ENCODE measurements at places on chromosomes 7 and 10.

GRCh38 chr10:46556515-46557318, at the start of gene GPRIN2:
GPRIN2 (minus strand) TSS chr10:46556658; CDS start chr10:46550736, 5,922 bp downstream.
- peak; percentile 4 for DNase-seq
- H3K4me1 ChIP-seq = peaks cover 7% of the 10 kb centered on the region
- no peaks in the 10 kb centered on the region for H3K36me3 ChIP-seq

DNA sequence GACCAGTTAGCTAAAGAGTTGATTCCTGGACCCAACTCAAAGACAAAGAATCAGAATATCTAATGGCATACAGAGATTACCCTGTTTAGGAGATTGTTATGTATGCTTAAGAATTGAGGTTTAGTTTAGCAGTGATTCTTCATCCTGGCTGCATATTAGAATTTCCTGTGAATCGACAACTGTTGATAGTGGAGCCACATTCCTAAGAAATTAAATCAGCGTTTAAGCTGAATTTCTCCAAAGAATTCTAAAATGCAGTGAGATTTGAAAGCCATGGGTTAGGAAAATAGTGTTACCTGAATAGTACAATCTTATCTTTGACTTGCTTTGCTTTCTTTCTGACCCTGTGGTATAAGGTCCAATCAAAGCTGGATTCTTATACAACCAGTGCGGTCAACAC, 16.4 kb upstream of the FERD3L start:
- no peaks in the 10 kb centered on the region for H3K36me3 ChIP-seq
- no peaks in the 10 kb centered on the region for H3K27me3 ChIP-seq
- H3K27ac ChIP-seq = no peak overlapping the region
- no peak for DNase-seq

DNA sequence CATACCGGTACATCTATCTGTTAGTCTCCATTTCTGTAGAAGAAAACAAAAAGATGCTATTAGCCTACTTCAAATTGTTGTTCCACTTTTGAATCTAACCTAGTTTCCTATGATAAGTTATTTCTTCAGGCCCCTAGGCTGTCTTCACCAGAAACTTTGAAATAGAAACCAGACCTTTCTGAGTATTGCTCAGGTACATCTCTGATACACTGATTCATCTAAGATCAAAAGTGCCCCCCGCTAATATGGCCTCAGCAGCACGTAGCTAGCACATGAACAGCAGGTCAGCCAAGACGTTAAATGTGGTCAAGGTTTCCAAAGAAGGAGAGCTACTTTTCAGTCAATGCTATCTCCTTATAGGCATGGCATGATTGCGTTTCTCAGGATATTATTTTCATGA, 23.6 kb downstream of the CTAGE6 start:
- no peak overlapping the region for H3K27ac ChIP-seq
- no peak for DNase-seq
- H3K4me1 ChIP-seq = no peaks in the 10 kb centered on the region
- no peaks in the 10 kb centered on the region for H3K27me3 ChIP-seq
- H3K36me3 ChIP-seq = no peaks in the 10 kb centered on the region
- H3K4me3 ChIP-seq = no peak overlapping the region

DNA sequence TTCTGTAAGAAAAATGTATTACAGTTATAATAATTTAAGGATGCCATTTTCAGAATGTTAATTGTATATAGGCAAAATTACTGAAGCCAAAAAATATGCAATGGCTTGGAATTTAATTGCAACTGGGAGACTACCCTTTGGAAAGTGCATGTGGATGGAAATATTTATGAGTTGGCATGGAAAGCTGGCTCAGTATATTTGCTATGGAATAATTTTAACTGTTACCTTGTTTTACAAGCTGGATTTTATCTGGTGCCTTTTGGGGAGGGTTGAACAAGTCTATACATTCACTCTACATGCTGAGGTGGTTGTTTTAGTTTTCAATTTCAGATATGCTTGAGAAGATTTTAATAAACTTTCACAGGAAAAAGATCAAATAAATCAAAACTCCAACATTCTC, 80.9 kb upstream of the ABCB5 start:
- H3K27me3 ChIP-seq = no peaks in the 10 kb centered on the region
- DNase-seq = no peak
- no peak overlapping the region for H3K4me3 ChIP-seq

DNA sequence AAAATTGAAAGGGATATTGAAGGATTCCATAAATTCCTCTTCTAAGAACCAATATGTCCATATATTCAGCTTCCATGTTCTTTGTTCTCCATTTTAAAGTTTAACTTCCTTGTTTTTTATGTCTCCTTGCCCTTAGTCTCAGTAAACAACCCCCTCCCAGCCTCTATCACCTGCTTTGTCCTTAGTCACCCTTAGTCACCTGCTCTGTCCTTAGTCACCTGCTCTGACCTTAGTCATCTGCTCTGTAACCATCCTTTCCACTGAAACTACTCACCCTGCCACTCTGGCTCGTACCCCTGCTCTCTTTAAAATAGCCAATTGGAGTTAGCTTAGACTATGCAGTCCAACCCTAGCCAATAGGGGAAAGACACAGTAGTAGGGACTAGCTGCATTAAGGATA, 136.2 kb upstream of the TMEM106B start:
- no peak overlapping the region for H3K4me3 ChIP-seq
- DNase-seq = no peak
- H3K27me3 ChIP-seq = no peaks in the 10 kb centered on the region
- H3K4me1 ChIP-seq = no peaks in the 10 kb centered on the region

DNA sequence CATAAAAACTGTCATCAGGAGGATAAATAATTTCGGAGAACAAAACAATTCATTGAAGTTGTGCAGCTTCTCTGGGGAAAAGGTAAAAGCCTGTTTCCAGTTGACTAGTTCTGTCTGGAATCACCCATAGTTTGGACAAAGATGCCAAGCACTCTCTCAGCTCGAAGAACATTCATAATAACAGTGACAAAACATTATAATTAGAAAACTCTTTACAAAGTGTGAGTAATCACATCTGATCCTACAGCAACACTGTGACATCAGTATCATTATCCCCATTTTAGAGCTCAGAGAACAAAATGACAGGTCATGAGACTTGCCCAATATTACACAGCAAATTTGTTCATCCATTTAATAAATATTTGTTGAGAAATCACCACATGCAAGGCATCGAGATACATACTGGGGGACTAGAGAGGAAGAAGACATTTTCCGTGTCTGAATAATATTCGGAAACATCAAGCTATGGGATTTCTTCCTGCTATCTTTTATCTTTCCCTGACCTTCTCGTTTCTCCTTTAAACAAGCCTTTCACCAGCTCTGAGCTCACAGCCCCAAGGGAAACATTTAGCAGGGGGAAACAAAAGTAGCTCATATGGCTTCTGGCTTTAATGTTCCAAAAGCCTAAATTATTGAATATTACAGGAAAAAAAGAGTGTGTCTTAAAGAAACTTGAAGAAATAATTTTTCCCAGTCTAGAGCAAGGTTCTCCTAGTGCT, 123.3 kb upstream of the GHITM start:
- H3K27ac ChIP-seq = no peak overlapping the region
- H3K36me3 ChIP-seq = no peaks in the 10 kb centered on the region
- H3K27me3 ChIP-seq = no peaks in the 10 kb centered on the region
- H3K4me3 ChIP-seq = no peak overlapping the region
- H3K4me1 ChIP-seq = no peaks in the 10 kb centered on the region
- no peak for DNase-seq

DNA sequence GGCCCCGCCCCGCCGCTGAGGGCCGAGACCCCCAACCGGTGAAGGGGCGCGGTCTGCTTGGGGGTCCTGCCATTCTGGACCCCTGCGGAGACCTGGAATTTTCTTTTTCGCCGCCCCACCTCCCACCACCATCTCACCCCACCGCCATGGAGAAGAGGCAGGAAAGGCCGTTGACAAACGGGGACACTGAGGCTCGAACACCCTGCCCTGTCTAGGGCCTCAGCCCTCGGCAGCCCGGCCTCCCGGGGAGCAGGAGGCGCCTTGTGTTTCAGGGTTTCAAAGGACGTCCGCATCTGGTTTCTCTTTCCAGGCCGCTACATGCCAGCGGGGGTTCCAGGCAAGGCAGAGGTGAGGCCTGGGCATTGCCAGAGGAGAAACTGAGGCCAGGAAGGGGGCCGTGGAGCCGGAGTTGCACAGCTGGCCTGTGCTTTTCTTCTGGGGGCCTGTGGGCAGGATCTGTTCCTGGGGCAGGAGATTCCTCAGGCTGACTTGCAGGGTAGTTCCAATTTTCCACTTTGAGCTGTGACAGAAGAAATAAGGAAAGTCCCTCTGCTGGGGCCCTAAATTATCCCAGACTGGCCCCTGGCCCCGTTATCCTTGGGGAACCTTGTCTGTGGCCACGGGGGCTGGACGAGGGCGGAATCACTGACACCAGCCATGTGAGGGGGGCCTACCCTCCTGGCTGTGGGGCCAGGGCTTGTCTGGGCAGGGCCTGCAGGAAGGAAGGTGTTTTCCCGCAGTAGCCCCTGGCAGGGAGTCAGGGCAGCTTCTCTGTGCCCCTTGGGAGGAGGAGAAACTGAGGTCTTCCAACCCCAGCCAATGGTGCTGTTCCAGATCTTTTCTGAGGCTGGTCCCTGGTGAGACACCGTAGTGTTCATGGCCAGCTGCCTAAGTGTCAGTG, 900 bp upstream of the MICALL2 start:
- peak overlapping the region; percentile 99 for H3K4me3 ChIP-seq
- peaks cover 72% of the 10 kb centered on the region for H3K4me1 ChIP-seq
- H3K36me3 ChIP-seq = no peaks in the 10 kb centered on the region
- peak overlapping the region; percentile 98 for H3K27ac ChIP-seq

DNA sequence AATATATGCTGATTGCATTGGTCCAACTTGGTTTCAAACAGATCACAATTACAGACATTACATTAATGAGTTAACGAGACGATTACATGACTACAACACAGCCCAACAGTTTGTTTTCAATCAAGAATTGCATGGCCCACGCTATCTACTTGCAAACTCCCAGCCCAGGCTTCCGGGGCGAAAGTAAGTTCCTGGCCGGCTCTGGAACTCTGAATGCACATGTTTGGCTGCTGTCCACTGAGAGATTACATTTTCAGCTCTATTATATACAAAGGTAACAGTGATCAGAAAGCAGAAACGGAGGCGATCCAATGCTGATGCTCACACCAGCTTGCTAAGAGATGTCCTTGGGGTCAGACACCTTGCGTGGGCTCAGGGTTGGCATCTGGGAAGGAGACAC, 206.3 kb downstream of the FANK1 start:
- no peaks in the 10 kb centered on the region for H3K4me1 ChIP-seq
- no peak overlapping the region for H3K4me3 ChIP-seq

DNA sequence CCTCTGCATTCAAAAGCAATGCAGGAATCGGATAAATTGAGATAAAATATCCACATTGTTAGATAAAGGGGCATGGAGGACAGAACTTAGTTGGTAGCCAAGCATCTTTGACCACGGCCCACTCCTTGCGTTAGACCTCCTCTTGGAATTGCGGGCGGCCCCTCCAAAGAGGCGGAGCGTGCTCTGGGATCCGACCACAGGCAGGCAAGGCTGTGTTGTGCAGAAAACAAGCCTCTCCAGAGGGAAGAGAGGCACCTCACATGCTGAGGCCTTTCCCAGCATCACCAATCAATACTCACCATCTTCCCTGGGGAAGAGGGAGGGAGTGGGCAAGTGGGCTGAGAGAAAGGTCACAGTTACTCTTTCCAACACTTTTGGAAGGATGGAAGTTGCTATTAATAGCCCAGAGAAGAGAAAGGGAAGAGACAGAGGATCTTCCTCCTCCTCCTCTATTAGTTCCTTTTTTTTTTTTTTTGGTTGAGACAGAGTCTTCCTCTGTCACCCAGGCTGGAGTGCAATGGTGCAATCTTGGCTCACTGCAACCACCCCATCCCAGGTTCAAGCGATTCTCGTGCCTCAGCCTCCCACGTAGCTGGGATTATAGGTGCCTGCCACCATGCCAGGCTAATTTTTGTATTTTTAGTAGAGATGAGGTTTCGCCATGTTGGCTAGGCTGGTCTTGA, 49.7 kb upstream of the NRF1 start:
- H3K27me3 ChIP-seq = no peaks in the 10 kb centered on the region
- H3K4me1 ChIP-seq = no peaks in the 10 kb centered on the region
- no peak overlapping the region for H3K27ac ChIP-seq
- H3K4me3 ChIP-seq = no peak overlapping the region
- DNase-seq = no peak

GRCh38 chr10:19421674-19422073, 373.1 kb downstream of the MALRD1 start:
- DNase-seq = no peak

DNA sequence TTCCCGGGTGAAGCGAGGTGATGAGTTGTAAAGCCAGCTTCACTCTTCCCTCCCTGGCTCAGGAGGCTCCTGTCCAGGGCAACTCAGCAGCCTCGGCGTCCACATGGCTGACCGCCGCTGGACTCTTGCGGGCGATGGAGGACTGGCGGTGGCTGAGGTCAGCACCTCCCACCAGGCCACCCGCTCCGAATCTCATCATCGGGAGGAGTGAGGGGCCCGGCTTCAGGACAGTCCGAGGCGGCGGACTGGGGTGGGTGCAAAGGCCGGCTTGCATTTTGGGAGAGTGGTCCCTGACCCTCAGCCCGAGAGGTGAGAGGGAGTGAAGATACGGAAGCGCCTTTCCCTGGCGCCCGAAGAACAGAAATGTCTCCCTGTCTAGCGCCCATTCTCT, 759 bp downstream of the DNAJB12 start:
- H3K27me3 ChIP-seq = no peaks in the 10 kb centered on the region
- H3K27ac ChIP-seq = peak overlapping the region; percentile 98
- peak overlapping the region; percentile 86 for H3K4me3 ChIP-seq
- DNase-seq = no peak
- H3K4me1 ChIP-seq = peaks cover 10% of the 10 kb centered on the region
- H3K36me3 ChIP-seq = peaks cover 5% of the 10 kb centered on the region

GRCh38 chr10:131430716-131431412, 119.3 kb upstream of the TCERG1L start:
- H3K27ac ChIP-seq = no peak overlapping the region
- no peak for DNase-seq
- no peaks in the 10 kb centered on the region for H3K36me3 ChIP-seq

DNA sequence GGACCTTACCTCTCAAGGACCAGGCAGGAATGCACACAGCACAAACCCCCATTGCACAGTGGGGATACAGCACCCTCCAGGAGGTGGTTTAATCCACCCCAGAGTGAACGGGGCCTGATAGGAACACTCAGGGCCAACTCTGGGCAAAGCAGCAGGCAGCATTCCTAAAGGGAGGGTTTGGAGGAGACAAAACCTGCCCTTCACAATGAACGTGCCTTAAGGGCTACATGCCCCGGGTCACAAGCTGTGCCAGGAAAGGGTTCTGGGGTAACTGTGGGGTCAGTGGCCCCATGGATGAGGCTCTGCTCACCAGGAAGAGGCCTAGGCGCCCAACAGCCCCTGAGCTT, 1.1 kb downstream of the GPRIN2 start:
- peaks cover 17% of the 10 kb centered on the region for H3K4me1 ChIP-seq
- DNase-seq = no peak
- H3K4me3 ChIP-seq = no peak overlapping the region
- H3K27ac ChIP-seq = no peak overlapping the region
- H3K36me3 ChIP-seq = no peaks in the 10 kb centered on the region

- no peaks in the 10 kb centered on the region for H3K36me3 ChIP-seq
- DNase-seq = no peak
- H3K4me1 ChIP-seq = no peaks in the 10 kb centered on the region
- no peak overlapping the region for H3K4me3 ChIP-seq
These were observed 12.7 kb upstream of the EFCAB10 start for GRCh38 chr7:105594034-105594433.
